ENCODE measurements at places on chromosomes 5 and 9. TPM values are rescaled to one million over a fixed set of nuclear protein-coding genes. Genes with fewer than 3 reads are reported as not detected.

MAMDC2 gene
- 4.6 TPM for total RNA-seq

DNA sequence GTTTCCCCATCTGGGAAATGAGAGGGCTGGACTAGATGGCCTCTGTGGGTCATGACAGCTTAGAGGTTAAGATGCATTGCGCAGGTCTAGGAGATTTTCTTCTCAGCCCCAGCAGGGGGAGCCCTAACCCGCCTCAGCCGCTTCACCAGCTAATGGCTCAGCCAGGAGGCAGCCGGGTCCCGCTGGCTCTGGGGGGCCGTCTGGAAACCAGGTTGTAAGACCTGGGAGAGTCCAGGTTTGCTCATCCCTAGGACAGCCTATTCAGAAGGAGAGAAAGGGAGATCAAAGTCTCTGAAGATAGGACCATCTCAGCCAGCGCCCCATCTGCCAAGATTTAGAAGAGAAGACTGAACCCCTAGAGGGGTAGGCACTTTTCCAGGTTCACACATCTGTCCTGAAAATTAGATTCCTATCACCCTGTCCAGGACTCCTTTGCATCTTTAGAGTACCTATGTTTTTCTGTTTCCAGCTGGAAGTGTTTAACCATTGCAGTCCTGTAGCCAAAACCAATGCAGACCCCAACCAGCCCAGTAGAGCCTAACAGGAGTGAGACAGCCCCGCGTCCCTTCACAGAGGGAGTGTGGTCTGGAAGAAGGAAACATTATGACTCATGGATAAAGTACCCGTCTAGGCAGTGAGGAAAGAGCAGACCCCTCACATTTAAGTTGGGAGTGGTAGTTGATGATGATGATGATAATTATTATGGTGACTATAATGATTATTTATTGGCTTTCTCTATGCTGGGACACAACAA lies 27.5 kb downstream of the SPARC start:
- DNase-seq = peak; percentile 91
- peaks cover 7% of the 10 kb centered on the region for H3K36me3 ChIP-seq
- no peaks in the 10 kb centered on the region for H3K4me1 ChIP-seq
- H3K27ac ChIP-seq = no peak overlapping the region

DNA sequence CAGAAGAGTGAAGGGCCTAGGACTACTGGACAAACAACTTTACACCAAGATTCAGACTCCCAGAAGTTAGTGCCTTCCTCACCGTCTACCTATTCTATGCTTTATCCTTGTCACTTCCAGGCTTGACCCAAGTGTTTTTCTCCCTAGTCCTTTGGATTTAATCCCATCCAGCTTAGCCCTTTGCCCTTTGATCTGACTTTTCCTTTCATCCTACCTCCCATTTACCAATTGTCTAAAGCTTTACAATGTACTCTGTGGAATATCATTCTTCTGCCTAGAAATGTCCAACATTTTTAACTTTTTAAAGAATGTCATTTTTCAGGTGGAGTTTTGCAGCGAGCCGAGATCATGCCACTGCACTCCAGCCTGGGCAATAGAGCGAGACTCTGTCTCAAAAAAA lies 292.1 kb downstream of the EPB41L4A start:
- DNase-seq = no peak
- H3K36me3 ChIP-seq = no peaks in the 10 kb centered on the region
- H3K27me3 ChIP-seq = no peaks in the 10 kb centered on the region
- H3K4me3 ChIP-seq = no peak overlapping the region
- no peak overlapping the region for H3K27ac ChIP-seq
- no peaks in the 10 kb centered on the region for H3K4me1 ChIP-seq

DNA sequence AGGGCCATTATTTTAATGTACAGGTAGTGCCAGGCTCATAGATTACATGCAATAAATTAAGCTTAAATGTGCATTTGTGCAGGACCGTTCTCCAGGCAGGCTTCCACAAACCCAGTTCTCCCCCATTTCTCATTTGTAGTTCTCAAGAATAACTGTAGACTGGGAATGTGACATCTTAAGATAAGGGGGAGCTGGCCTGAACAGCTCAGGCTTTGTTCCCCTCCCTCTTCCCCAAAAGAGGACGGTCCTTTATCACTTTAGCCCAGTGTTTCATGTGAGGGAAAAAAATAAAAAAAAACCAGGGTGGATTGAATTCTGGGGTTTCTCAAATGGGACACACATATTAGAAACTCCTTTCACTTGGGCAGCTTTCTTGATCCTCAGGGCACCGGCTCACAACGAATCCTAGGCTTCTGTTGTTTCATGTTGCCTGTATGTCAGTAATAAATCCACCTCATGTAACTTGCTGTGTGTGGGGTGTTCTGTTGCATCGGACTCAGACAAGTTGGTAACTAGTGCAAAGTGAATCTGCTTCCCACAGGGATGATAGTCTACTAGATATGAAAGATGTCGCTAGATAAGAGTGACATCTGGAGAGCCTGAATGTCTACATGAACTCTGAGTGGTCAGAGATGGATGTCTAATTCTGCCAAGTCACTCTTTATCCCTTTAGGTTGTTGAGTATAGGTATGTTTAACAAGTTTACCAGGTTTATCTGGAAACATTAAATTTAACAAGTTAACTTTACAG lies 2030.6 kb upstream of the NUDT12 start:
- H3K36me3 ChIP-seq = no peaks in the 10 kb centered on the region
- H3K27ac ChIP-seq = no peak overlapping the region
- no peak overlapping the region for H3K4me3 ChIP-seq
- H3K4me1 ChIP-seq = no peaks in the 10 kb centered on the region
- H3K27me3 ChIP-seq = no peaks in the 10 kb centered on the region
- no peak for DNase-seq
